ENCODE measurements at places on chromosomes 6 and 20. TPM values are rescaled to one million over a fixed set of nuclear protein-coding genes. Genes with fewer than 3 reads are reported as not detected.

The OXT gene
- not detected for total RNA-seq

The HLA-DQB1 gene
- total RNA-seq = not detected

The MAS1L gene
- total RNA-seq = not detected

The TOX2 gene
- 0.28 TPM for total RNA-seq

The TREM2 gene
- 1.4 TPM for total RNA-seq

The HLA-DPB1 gene
- not detected for total RNA-seq

The PRSS16 gene
- 12.6 TPM for total RNA-seq

The C20orf202 gene
- under 0.01 TPM for total RNA-seq

The HLA-G gene
- total RNA-seq = 9.9 TPM

The KIF25 gene
- total RNA-seq = not detected

The PGC gene
- not detected for total RNA-seq

The GRM1 gene
- not detected for total RNA-seq

The HAO1 gene
- not detected for total RNA-seq

The FKBP1C gene
- 0.34 TPM for total RNA-seq

The SCUBE3 gene
- total RNA-seq = not detected

The MYLK2 gene
- total RNA-seq = not detected

The PMEPA1 gene
- total RNA-seq = 10.3 TPM

The FAM209B gene
- not detected for total RNA-seq

The HTR1E gene
- total RNA-seq = not detected
